Stomach (tissue), 19 donors: ENCODE measurements at places on chromosomes 2 and 18. TPM values are rescaled to one million over a fixed set of nuclear protein-coding genes. Genes with fewer than 3 reads are reported as not detected.

Gene TEX44
- not detected for polyA plus RNA-seq

Gene ANO7
- 0.48 TPM for polyA plus RNA-seq

Gene DNMT3A
- 10.1 TPM for polyA plus RNA-seq

Gene DCDC2C
- not detected for polyA plus RNA-seq

GRCh38 chr2:69190743-69191404 is 177.9 kb downstream of the ANTXR1 start:
- no peak for DNase-seq

DNA sequence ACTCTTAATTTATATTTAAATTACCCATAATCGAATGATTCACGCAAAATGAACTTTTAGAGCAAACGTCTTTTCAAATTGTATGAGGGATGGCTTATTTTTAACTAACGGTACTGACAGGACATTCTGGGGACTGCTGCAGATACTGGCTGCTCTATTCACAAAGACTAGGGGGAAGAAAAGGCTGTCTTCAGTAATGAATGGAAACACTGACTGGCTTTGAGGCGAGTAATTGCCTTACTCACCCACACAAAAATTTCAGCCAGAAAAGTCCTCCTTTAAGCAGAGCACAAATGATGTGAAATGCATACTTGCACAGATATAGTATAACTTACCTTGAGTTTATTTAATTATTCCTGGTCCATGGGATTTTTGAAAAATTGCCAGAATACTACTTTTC is 852.6 kb downstream of the DPP10 start:
- no peak for DNase-seq

DNA sequence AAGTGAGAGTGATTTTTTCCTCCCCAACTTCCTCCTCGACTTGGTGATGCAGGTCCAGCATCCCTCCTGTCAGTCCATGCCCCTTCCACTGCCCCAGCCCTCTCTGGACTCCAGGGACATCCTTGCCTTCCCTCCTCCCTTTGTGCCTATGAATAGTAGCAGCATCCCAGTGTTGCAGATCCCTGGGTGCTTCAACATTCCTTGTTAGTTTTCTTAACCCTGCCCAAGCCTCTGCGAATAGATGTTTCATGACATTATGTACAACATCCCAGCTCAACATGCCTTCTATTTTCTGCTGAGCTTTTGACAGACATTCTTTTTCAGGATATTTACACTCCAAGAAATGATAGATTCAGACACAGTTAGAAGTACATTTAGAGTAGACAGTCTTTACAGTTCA is 35.3 kb upstream of the CCDC150 start:
- DNase-seq, result no peak

DNA sequence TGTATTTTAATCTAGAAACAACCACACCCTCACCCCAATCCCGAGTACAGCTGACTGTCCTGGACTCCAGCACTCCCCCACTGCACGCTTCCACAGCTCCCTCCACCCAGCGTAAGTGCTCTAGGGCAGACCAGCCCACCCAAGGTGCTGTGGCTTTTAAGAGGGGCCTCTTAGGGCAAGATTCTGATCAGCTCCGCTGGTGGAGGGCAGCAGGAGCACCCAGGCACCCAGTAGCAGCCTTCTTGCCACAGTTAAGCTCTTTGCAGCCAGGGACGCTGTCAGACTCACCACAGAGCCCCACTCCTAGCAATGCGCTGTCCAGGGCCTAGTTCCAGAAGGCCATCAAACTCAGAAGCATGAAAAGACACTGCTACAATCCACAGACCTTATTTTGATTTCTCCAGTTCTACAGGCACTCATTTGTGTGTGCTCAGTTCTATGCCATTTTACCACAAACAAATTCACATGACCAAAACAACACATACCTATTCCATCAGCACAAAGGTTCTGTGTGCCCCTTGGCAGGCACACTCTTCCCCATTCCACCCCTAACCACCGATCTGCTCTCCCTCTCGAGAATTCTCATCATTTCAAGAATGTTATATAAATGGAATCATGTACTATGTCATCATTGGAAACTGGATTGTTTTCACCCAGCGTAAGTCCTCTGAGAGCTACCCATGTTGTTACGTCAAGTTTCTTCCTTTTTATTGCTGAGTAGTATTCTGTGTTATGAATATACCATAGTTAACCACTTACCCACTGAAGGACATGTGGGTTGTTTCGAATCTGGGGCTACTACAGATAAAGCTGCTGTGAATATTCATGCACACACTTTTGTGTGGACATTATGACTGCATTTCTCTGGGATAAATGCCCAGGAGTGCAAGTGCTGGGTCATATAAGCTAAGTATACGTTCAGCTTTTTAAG is 40.4 kb downstream of the PTPN2 start:
- no peak for DNase-seq

DNA sequence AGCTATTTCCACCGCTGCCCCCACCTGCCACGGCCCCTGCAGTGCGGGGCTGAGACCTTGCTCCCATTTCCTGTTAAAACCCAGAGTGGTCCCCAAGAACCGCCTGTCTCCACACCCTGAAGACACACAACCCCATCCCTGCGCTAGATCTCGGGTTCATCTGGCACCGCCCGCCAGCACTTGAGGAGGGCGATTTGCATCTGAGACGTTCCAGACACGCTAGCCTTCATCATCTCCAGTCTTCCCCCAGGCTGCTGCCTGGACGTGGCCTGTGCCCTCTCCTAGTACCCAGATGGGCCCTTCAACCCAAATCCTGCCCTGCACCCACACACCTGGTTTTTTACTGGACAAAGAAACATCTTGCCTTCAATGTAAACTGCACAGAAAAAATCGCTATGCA is 49.8 kb downstream of the SLC66A2 start:
- DNase-seq, result no peak

DNA sequence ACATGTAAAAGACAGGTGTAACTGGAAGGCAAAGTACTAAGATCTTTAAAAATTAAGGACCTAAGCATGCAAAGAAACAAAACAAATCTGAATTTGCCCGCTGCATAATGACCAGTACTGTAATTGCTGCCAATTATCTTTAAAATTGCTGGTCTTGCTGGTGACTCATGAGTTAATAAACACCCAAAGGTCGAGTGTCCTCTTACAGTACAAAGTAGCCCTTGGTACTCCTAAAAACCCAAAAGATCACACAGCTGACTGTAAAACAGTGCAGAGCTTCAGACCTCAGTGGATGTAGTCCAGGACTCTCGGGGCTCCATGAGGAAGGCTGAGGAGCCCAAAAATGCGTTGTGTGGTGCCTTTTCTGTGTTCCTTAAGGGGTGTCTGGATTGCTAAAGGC is 308.7 kb downstream of the CNTNAP5 start:
- DNase-seq, result no peak

DNA sequence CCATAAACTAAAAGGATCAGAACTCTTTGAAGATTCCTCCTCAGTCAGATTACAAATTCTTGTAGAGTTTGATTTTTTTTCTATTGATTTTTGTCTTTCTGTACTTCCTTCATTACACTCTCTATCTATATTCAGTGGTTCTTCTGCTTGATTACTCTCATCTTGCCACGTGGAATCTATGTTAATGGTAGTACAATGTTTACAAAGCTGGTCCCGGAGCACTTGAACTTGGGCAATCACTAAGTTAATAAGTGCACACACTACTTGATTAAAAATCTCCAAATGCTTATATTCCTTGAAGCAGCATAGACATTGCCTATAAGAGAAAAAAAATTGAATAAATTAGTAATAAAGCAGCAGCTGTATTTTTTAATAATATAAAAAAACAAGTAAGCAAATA is 65.1 kb downstream of the USP34 start:
- no peak for DNase-seq

GRCh38 chr18:10563886-10564285 is 38.1 kb downstream of the NAPG start:
- no peak for DNase-seq

DNA sequence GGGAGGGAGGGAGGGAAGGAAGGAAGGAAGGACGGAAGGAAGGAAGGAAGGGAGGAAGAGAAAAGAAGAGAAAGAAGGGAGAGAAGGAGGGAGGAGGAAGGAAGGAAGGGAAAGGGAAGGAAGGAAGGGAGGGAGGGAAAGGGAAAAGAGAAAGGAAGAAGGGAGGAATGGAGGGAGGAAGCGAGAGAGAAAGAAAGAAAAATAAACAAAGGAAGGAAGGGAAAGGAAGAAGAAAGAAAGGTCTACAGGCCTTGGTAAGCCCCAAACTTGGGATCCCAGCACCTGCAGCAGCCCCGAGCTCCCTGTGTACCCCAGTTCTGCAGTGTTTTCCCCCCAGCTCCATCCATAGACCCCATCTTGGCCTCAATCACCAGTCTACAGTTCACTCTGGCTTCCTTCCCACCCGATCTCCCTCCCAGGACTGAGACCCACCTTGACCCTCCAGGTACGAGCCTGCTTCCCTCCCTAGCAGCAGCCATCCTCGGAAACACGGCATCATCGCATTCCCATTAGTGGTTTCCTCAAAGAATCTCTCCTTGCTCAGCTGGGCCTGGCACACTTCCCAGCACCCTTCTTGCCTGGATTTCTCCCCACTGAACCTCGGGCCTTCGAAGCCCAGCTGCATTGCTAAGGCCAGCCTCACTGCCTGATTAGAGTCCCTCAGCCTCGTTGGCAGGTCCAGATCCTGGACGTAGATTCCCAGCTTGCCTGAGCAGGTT is 46.1 kb upstream of the SH3BP4 start:
- DNase-seq, result no peak

GRCh38 chr2:232085826-232086425 is 124.4 kb downstream of the DIS3L2 start:
- DNase-seq, result no peak

DNA sequence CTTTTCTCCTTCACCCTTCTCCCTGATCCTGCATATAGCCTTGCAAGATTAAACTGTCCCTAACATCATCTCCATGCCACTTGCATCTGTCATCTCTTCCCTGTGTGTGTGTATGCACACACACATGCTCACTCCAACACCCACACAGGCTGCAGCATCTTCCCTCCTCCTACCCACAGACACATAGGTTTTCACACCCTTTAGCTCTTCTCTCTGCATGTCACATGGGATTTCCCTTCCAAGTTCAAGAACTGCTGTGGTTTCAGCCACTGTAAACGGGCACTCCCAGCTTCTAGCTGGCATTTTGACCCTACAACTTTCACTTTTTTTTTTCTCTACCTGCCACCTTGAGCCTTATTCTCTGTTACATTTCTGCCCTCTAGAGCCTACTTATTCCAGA is 6.4 kb downstream of the CELF4 start:
- no peak for DNase-seq

GRCh38 chr2:56077359-56077915 is 106.4 kb upstream of the CCDC85A start:
- DNase-seq, result peak; percentile 64
